ENCODE measurements at places on chromosomes 12 and 14.

- DNase-seq, result peak; percentile 97
These were observed 204.8 kb downstream of the NUAK1 start for GRCh38 chr12:105933671-105934665.

GRCh38 chr12:28583701-28584261 is 393.5 kb downstream of the CCDC91 start:
- DNase-seq, result peak; percentile 75

DNA sequence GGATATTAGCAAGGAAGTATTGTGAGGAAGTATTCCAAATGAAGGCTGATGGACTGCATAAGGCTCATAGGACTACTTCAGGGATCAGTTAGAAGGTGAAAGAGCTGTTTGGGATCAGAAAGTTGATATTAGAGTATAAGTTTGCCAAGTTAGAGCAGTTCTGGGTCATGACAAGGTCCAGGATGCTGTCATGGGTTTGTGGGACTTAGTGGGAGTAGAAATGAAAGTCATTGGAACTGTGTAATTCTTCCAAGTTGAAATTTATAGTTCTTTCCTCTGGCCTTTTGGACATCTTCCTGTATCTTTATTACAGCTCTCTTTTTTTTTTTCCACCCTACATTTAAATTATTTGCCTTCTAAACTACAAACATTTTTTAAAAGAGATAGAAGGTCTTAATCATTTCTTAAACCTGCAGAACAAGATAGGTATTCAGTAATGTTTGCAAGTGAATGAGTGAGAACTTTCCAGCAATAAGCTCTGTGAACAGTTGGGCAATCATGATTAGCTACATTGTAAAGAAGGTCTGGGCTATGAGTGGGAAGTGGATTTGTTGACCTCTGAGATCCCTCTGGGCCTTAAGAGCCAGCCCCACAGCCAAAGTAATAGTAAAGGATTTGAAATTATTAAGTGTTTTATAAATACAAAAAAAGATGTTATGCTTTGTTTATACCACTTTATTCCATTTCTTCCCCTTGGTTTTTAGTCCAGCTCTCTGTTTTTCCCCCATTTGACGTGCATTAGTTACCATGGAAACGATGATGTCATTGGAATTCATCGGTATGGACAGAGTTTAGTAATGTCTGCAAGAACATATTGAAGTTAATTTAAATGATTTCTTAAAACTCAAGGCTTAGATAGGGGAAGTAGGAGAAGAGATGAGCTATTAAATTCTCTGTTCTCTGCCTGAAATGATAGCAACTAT is 247.9 kb upstream of the ARHGAP5 start:
- DNase-seq, result peak; percentile 92

DNA sequence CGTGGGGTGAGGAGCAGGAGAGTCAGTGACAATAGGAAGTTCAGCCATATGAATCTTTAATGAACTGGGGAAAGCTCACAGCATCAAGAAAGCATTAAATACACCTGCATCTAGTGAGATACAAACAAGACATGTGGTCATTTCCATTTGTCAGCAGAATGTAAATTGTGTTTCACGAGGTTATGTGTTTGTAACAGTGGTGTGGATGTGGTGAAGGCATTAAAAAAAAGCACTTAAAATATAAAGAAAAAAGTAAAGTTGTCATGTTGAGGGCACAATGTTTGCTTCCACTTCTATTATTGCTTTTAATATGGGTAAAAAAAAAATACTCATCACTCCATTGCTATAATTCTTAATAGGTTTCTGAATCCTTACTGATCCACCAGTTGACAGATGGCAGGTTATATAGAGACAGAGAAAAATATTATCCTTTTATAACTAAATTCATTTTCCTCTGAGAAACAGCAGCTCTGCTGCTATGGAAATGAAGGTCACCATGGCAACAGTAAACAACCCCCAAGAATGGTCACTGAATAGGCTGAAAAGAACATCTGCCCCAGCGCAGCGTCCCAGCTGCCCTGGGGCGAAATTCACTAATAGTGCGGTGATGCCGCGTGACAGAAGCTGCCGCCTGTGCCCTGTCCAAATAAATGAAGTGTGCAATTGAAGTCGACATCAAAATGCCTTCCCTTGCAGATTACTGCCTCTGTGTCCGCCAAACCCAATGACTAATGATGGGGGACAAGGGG is 226.1 kb downstream of the FOXN3 start:
- no peak for DNase-seq

DNA sequence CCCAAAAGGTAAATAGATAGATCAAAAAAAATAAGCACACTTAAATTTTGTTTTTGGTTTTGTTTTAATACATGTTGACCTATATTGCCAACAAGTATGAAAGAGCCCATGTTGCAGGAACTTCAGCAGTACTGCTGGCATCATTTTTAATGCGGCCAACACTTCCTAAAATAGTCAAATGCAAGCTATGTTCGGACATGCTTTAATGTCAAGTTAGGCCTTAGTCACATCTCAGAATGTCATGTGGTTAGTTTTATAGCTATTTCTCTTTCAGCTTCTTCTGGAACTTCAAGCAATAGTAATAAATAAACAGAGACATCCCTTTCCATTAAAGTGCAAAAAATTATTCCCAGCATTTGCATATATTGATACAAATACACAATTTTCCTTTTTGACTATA is 153.4 kb downstream of the PIK3C2G start:
- no peak for DNase-seq

GRCh38 chr12:94938583-94938982 is 64.9 kb downstream of the NDUFA12 start:
- DNase-seq, result no peak

DNA sequence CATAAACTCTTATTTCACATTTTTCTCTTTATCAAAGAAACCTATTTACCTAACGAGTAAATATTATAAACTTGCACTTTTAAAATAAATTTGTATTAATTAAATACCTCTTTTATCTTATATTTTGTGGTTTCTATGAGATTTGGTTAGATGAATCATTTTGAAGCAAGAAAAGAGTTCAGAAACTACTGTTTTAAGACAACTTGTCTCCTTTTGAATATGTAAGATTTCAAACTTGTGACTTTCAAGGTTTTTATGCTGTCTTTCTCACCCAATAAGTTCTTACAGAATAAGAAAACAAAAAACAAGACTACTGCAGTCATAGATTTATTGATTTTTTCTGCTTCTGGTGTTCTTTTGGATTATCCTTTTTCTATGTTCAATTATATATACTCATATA is 339.0 kb downstream of the SNAPC1 start:
- no peak for DNase-seq

GRCh38 chr12:19683178-19683927 is 244.1 kb downstream of the AEBP2 start:
- peak; percentile 76 for DNase-seq

- no peak for DNase-seq
These were observed 109.9 kb downstream of the RIMBP2 start for GRCh38 chr12:130606231-130606630.

GRCh38 chr12:41140117-41140516 is 48.0 kb upstream of the PDZRN4 start:
- DNase-seq, result no peak

DNA sequence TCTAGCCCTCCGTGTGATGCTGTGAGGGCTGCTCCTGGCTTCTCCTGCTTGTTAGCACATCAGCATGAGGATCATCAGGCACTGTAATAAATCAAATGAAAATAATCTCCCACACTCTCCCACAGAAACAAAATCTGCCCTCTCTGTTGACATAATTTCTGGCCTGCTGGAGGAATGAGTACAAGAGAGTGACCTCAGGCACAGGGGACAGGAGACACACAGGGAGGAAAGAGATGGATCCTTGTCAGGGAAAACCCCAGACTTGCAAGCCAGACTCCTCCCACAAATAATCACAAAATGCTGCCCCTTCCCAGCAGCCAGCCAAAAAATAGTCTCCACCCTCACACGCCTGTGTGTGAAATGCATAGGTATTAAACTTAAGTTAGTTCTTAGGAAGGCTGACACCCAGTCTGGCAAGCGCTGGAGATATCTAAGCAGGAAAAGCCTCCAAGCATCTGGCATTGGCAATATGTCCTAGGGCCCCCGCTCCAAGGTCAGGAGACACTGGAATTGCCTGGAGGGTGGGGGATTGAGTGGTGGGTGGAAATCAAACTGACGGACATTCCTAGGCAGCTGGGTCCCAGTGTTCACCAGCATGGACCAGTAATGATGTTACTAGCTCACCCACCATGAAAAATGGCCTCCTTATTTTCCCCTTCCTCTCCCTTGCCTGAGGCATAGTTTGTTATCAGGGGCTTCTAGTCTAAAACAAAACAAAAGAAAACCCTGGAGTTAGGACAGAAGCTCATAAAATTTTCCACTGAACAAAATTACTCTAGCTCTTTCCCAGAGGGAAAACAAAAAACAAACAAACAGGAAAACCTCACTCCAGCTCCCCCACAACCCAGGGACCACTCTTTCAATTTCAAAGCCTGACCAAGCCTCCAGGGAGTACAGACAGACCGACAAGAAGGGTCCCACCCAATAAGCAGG is 22.0 kb downstream of the SMUG1 start:
- DNase-seq, result no peak

DNA sequence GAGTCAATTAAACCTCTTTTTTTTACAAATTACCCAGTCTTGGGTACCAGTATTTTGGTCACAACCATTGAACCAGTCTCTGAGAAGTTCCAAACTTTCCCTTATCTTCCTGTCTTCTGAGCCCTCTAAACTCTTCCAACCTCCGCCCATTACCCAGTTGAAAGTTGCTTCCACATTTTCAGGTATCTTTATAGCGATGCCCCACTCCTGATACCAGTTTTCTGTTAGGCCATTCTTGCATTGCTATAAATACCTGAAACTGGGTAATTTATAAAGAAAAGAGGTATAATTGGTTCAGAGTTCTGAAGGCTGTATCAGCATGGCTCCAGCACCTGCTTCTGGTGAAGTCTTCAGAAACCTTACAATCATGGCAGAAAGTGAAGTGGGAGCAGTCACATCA is 31.7 kb downstream of the TTC5 start:
- no peak for DNase-seq

DNA sequence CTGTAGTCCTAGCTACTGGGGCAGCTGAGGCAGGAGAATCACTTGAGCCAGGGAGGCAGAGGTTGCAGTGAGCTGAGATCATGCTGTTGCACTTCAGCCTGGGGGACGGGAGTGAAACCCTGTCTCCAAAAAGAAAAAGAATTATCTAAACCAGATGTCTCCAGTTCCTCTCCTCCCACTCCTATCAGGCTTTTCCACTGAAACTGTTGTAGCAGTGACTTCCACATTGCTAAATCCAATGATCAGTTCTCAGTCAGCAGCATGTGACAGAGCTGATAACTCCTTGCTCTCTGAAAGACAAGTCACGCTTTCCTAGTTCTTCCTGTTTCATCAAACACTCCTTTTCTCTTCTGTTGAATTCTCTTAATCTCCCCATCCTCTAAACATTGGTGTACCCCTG is 8.6 kb downstream of the SLC38A6 start:
- DNase-seq, result no peak

DNA sequence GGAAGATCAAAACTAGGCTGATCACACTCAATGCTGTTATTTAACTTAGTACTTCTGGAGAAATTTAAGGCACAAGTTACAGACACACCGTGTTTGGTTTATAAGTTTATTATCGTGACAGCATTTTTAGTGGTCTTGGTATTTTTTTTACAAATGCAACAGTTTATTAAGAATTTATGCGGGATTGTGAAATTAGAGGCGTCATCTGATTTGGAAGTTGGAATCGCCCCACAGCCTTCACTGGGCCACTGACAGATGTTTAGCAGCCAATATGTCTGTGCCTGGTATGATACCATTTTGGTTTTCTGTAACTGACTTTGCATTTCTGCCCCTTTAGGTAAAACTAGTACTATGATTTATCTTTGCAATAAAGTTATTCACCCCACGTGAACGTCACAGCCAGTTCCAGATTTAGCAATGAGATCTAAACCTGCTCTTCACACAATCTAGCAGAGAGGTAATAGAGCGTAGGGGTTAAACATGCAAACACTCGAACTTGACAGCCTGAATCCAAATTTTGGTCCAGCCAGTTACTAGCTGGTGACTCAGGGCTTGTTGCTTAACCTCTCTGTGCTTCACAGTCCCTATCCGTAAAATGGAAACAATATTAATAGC is 73.2 kb upstream of the SSTR1 start:
- DNase-seq, result no peak

GRCh38 chr14:27528328-27528727 is 930.5 kb upstream of the NOVA1 start:
- DNase-seq, result peak; percentile 23

DNA sequence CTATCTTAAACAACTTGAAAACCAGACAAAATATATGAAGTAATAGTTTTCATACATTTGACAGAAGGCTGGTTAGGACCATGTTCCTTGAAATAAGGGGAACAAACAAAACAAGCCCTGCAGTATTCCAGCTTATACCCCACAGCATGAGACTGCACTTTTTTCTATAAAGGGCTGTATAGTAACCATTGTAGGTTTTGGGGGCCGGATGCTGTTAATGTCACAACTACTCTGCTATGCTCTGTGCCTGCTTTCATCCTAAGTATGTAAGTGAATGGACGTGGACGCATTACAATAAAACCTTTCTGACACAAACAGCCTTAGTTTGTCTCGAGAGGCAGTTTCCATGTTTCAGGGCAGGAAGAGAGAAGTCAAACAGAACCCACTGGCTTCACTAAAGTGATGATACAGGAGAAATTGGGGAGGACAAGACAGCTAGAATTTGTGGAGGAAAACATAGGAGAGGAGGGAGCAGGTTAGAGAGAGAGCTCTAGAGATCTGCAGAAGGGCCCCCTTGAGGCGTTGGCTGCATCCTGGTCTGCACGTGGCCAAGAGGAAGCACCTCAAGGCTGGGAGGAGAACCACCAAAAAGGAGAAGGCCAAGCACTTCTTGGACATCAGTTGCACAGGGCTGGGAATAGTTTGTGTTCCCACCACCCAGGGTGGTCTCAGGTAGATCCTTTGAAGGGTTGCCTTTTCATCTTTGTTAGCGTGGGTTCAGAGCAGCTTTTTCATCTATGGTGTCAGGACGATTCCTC is 63.7 kb downstream of the TRAF3 start:
- no peak for DNase-seq

DNA sequence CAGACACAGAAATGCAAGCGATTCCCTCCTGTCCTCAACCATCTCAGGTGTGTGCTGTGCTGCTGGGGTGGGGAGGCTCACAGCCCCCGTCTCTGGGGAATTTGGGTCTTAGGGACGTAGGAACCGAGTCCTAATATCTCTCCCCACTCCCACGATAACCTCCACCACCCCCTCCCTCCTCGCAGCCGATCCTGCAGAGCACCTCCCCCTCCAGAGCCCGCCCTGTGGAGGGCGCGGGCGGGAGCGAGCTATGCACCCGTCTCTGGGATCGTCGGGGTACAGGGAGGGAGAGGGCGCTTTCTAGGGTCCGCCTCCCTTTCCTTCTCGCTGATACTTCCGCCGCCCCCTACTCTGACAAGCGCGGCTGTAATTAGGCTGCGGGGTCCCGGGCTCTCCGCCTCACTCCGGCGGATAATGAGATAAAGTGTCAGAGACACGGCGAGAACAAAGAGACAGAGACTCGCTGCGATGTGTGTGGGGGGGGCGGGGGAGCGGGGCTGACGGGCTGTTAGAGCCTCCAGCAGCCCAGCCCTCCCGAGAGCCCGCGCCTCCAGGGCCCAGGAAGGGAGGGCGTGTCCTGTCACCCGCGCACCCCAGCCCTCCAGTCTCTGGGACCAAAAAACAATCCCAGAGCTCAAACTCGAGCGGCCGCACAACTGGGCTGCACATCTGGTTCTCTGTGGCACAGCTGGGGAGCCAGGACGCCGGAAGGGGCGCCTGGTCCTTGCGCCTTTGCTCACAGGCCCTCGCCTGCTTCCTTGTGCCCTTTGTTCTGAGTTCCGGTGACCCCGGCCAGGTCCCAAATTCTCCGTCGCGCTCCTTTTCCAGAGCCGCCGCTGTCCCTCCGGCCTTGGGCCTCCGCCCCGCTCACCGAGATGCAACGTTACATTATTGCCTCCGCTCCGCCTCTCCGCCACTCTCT is 8.7 kb downstream of the SHMT2 start:
- no peak for DNase-seq

- no peak for DNase-seq
These were observed 5.1 kb upstream of the NKX2-1 start for GRCh38 chr14:36524874-36525745.
